ENCODE measurements at places on chromosomes 6 and 20.

- H3K36me3 ChIP-seq: no peaks in the 10 kb centered on the region
- no peak overlapping the region for H3K4me3 ChIP-seq
- no peak for DNase-seq
- H3K27me3 ChIP-seq: no peaks in the 10 kb centered on the region
- H3K27ac ChIP-seq: no peak overlapping the region
- H3K4me1 ChIP-seq: no peaks in the 10 kb centered on the region
Measured at GRCh38 chr6:110517034-110517433, 40.6 kb upstream of the SLC22A16 start.

GRCh38 chr6:155247618-155248007 lies 16.2 kb upstream of the CLDN20 start:
- no peak overlapping the region for H3K4me3 ChIP-seq
- no peaks in the 10 kb centered on the region for H3K27me3 ChIP-seq
- DNase-seq: no peak
- peaks cover 23% of the 10 kb centered on the region for H3K36me3 ChIP-seq
- H3K27ac ChIP-seq: no peak overlapping the region

GRCh38 chr20:22577515-22578220 lies 6.7 kb downstream of the FOXA2 start:
- no peak overlapping the region for H3K4me3 ChIP-seq
- peaks cover 37% of the 10 kb centered on the region for H3K4me1 ChIP-seq
- H3K27me3 ChIP-seq: no peaks in the 10 kb centered on the region
- H3K36me3 ChIP-seq: no peaks in the 10 kb centered on the region
- DNase-seq: no peak

- peaks cover 18% of the 10 kb centered on the region for H3K4me1 ChIP-seq
- DNase-seq: no peak
- no peaks in the 10 kb centered on the region for H3K36me3 ChIP-seq
- H3K27ac ChIP-seq: no peak overlapping the region
Measured at GRCh38 chr6:28215425-28215824, 9.7 kb upstream of the ZSCAN9 start.

DNA sequence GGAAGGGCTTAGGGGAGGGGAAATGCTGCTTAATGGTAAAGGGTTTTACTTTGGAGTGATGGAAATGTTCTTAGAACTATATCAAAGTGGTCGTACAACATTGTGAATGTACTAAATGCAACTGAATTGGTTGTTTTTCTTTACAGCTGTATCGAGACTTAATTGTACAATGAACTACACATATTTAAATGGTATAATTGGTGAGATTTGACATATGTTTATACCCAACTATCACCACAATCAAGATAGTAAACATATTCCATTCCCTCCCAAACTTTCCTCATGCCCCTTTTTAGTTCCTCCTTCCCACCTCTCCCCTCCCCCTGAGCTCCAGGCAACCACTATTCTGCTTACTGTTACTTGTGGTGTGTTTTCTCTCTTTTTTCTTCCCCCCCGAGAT lies 44.0 kb downstream of the SCAND1 start:
- no peak overlapping the region for H3K4me3 ChIP-seq
- DNase-seq: no peak
- H3K4me1 ChIP-seq: no peaks in the 10 kb centered on the region
- peaks cover 28% of the 10 kb centered on the region for H3K36me3 ChIP-seq
